ENCODE measurements at places on chromosomes 4 and X. TPM values are rescaled to one million over a fixed set of nuclear protein-coding genes. Genes with fewer than 3 reads are reported as not detected.

Gene STATH
- total RNA-seq: not detected

Gene GLRA2
- not detected for total RNA-seq

Gene DCAF4L1
- total RNA-seq: 0.72 TPM

Gene CENPVL2
- total RNA-seq: not detected

Gene F8A1
- total RNA-seq: 10.4 TPM

Gene SSX4B
- not detected for total RNA-seq

Gene CFAP299
- total RNA-seq: not detected

Gene PDHA1
- 177 TPM for total RNA-seq

Gene IL3RA
- not detected for total RNA-seq

Gene BRS3
- not detected for total RNA-seq

Gene PDGFRA
- total RNA-seq: not detected

Gene KLHL4
- total RNA-seq: 9.8 TPM

Gene ADGRL3
- 3.6 TPM for total RNA-seq

Gene DIPK2B
- not detected for total RNA-seq

Gene SPANXC
- total RNA-seq: not detected

Gene EFNB1
- 42.9 TPM for total RNA-seq

Gene ZFYVE28
- total RNA-seq: 1.6 TPM

Gene USP51
- 0.17 TPM for total RNA-seq

Gene UGT2A3
- total RNA-seq: not detected

Gene DDIT4L
- total RNA-seq: 0.23 TPM

Gene CFAP99
- total RNA-seq: 0.16 TPM

Gene CDKN2AIP
- 13.4 TPM for total RNA-seq

Gene TCEAL7
- total RNA-seq: not detected

Gene PLP2
- 308 TPM for total RNA-seq

Gene NWD2
- total RNA-seq: not detected

Gene APLN
- not detected for total RNA-seq

Gene MID2
- total RNA-seq: 12.1 TPM

Gene STPG2
- total RNA-seq: 0.61 TPM

Gene SRPX
- total RNA-seq: 9.4 TPM

Gene SPANXA1
- total RNA-seq: not detected

Gene CT83
- not detected for total RNA-seq

Gene GAR1
- 21.2 TPM for total RNA-seq

Gene UCP1
- not detected for total RNA-seq

Gene PABPC1L2B
- total RNA-seq: not detected

Gene GLUD2
- total RNA-seq: 0.32 TPM

Gene FABP2
- total RNA-seq: not detected

Gene BBS7
- 25.5 TPM for total RNA-seq

Gene NRK
- total RNA-seq: 0.16 TPM

Gene RHOXF1
- not detected for total RNA-seq
